ENCODE measurements at places on chromosomes 1 and 21.

DNA sequence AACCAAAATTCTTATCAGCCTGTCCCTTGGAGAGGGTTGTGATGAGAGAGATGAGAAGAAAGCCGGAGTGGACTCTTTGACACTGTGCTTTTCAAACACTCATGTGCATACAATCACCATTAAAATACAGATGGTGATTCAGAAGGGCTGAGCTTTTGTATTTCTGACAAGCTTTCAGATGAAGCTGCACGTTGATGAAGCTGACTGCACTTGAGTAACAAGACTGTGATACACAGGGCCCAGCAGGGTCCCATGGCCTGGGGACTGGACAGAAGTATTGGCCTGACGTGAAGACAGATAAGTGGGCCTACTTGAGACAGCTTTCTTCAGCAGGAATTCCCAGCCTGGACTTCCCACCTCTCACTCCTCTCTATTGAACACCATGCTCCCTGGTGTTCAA is 258.2 kb downstream of the CHRM3 start:
- no peak for DNase-seq

DNA sequence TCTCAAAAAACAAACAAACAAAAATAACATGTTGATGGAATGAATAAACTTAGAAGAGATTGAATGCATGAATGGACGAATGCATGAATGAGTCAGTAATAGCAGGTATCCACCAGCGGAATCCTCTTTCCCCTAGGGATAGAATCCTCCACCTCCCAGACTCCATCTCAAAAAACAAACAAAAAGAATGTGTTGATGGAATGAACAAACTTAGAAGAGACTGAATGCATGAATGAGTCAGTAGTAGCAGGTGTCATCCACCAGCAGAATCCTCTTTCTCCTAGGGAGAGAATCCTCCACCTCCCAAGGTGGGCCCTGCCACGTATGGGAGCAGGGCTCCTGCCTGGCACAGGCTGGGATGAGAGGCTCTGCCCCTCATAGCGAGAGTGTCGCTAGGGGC is 26.8 kb upstream of the RNF19B start:
- no peak for DNase-seq

DNA sequence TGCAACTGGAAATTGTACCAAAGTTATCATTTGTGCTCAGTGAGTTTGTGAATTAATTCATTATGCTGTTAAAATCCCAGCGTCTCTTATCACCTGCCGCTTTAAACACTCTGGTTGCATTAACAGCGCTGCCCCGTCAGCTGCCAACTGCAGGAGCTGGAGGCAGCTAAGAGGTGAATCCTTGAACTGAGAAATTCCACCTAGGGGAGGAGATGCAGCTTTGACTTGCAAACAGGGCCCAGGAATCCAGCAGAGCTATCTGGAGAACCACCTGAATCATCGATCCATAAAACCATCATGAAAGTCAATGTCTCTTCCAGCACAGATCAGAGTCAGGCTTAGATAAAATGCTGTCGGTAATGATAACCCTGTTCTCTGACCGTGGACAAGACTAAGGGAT is 140.7 kb upstream of the PTBP2 start:
- DNase-seq: no peak

GRCh38 chr1:10025354-10025753 is 7.4 kb upstream of the UBE4B start:
- DNase-seq: no peak

- DNase-seq: no peak
Measured at GRCh38 chr1:206809504-206810084, 37.3 kb upstream of the IL10 start.

DNA sequence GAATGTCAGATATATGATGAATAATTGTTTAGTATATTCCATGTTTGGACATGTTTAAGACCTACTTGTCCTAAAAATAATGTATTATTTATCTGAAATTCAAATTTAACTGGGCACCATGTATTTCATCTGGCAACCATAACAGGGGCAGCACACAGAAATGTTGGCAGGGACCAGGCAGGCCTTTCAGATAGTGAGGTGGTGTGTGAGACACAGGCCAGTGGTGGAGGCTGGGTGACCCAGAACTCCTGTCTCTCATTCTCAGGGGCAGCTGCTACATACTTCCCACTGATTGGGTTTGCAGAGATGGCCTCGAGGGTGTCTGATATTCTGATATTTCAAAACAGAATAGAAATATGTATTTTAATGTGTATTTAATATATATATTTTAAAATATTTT is 1.3 kb upstream of the FASLG start:
- DNase-seq: no peak

DNA sequence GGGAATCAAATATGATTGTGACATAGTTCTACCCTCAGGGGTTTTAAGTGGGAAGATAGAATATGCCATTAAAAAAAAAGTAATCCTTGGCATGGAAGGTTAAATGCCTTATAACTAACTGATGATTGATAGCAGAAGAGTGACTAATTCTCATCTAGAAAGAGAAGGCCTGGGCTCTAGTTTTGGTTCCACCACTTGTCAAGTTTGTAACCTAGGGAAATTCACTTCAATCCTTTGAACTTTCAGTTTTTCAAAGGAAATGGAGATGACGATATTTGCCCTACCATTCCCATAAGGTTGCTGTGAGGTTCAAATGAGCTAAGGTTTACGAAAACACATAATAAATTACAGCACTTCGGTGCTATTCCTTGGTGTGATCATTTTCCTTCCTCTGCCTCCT is 88.5 kb downstream of the GPR88 start:
- no peak for DNase-seq

DNA sequence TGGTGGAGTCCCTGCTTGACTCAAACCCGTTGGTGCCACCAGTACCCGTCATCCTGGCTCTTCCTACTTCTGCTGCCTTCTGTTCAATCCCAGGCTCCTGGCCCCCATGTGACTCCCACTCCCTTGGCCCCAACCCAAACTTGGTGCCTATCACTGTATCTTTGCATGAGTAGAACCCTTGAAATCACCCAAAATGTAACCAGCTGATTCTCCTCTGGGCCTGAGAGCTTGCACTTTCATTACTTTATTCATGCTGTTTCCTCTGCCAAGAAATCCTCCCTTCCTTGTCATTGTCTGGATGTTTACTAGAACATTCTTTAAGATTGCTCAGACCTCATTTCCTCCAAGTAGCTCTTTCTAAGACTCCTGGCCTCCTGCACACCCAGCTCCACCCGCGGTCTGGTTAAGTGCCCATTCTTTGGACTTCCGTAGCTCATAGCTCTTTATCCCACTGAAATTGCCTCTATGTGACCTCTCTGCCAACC is 15.7 kb downstream of the PTAFR start:
- DNase-seq: no peak

- no peak for DNase-seq
Measured at GRCh38 chr1:75725266-75725665, 757 bp downstream of the ACADM start.

GRCh38 chr1:115116512-115116911 is 27.2 kb upstream of the TSPAN2 start:
- DNase-seq: no peak

DNA sequence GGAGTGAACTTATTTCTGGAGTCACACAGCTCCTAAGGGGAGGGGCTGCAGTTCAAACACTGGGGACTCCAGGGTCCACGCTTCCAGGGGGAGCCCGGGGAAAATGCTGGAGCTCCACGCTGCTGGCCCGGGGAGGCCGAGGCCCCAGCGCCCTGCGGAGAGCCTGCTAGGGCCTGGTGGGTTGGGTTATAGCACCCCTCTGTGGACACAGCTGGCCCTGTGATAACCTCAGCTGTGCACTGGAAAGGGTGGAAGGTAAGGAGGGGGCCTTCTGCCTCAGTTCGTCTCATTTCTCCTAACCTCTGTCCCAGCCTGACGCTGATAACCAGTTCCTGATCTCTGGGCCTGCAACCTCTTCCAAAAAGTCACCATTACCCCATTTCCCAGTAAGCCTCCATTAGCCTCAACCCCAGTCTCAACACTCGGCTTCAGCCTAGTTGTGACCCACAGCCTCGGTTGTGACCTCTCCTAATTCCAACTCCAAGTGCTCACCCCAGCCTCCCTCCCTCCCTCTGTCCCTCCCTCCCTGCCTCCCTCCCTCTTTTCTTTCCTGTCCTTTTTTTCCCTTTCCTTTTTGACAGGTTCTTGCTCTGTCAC is 7.1 kb downstream of the NBL1 start:
- no peak for DNase-seq

DNA sequence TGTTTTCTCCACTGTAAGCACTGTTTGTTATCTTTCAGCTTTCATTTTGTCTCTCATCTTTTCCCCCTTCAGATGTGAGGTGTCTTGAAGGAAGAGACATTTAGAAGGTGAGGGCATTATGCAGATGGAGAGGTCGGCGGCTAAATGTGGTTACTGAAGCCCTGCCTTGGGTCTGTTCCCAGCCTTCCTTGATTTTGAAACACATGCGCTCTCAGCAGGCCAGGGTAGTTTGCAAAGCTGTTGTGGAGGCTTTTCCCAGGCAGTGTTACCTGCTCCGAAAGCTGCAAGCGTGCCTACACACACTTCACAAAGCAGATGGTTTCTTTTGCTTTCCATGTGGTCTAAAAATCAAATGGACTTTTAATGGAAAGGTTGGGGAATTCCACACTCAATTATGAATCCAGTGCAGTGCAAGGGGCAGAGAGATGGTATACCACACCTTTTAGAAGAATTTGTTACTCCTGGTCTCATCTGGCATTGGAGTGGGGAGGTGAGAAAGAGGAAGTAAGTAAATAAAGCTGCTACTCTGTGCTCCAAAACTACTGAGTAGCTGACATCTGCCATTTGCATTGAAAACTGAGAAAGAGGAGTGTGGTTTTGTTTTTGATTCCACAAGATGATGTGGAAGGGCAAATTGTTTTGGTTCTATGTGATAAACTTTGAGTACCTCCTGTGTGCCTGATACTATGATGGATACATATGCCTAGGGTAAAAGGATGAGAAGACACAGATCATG is 91.9 kb downstream of the NFIA start:
- DNase-seq: no peak

DNA sequence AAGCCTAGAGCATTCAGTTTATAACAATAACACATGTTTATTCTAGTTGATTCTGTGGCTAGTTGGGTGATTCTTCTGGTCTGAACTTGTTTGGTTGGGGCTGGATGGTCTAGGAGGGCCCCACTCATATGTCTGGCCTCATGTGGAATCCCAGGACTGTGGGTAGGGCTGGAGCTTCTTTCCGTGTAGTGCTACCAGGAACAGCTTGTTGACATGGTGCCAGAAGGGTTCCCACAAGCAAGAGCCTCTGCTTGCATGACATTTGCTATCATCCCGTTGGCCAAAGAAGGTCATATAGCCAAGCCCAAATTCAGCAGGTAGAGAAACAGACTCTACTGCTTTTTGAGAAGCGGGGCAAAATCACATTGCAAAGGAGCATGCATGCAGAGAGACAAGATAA is 67.6 kb upstream of the PPP2R5A start:
- DNase-seq: no peak

- DNase-seq: no peak
Measured at GRCh38 chr1:182213163-182213562, 151.7 kb upstream of the ZNF648 start.

DNA sequence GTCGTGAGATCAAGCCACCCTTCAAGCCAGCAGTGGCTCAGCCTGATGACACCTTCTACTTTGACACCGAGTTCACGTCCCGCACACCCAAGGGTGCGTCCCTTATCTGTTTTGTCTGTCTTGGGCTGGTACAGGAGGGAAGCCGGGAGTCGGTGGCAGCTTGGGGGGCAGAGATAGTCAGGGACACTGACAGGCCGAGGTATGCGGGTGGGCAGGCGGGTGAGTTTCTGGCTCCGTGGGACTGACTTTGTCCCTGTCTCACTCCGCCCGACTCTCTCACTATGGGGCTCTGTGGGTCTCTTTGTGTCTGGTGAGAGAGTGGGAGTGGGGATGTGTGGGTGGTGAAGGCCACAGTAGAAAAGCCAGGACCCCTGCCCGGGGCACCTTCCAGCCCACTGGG is 27.4 kb downstream of the RPS6KA1 start:
- DNase-seq: no peak

DNA sequence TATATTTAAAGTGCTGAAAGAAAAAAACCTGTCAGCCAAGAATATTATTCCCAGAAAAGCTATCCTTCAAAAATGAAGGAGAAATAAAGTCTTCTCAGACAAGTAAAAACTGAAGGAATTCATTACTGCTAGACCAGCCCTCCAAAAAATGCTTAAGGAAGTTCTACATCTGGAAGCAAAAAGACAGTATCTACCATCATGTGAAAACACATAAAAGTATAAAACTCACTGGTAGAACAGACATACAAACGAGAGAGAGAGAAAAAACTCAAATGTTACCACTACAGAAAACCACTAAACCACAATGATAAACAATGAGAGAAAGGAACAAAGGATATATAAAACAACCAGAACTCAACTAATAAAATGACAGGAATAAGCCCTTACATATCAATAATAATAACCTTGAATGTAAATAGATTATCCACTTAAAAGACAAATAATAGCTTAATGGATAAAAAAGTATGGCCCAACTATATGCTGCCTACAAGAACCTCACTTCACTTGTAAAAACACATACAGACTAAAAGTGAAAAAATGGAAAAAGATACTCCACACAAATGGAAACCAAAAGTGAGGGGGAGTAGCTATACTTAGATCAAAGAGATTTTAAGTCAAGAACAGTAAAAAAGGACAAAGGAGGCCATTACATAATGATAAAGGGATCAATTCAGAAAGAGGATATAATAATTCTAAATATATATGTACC is 22.0 kb downstream of the NSL1 start:
- no peak for DNase-seq

DNA sequence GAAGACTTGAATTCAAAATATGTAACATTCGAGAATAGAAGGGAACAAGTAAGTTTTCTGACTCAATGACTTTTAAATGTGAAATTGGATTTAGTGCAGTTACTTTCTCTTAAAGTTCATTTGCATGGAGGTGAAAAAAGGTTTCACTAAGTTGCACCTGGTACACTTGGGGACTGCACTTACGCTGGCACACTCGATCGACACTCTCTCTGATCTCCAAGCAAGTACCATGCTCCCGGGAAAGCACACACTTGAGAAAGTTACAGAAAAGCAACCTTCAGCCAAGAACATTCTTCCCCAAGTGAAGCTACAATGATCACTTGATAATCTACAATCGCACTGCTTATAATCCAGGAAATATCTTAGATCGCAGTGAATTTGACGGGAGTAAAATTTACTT is 63.1 kb downstream of the COQ8A start:
- DNase-seq: no peak

- DNase-seq: no peak
Measured at GRCh38 chr1:246397046-246397445, 110.0 kb downstream of the SMYD3 start.

DNA sequence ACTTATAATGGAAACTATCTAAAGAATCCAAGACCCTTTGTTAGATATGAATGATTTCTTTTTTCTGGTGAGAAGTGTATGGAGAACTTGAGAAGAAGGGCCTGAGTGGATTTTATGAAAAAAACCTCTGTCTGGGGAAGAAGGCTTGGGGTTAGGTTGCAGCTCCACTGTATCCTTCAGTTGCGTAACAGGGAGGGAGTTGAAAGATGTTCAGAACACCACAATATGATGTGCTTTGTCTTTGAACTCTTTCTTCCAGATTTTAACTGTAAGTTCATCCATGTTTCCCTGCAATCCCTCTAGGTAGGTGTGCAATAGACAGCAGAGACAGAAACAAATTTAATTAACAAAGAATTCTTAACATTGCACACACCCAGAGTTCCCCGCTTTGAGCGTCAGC is 125.8 kb upstream of the NFIA start:
- no peak for DNase-seq
